ENCODE measurements at places on chromosomes 12 and 14.

DNA sequence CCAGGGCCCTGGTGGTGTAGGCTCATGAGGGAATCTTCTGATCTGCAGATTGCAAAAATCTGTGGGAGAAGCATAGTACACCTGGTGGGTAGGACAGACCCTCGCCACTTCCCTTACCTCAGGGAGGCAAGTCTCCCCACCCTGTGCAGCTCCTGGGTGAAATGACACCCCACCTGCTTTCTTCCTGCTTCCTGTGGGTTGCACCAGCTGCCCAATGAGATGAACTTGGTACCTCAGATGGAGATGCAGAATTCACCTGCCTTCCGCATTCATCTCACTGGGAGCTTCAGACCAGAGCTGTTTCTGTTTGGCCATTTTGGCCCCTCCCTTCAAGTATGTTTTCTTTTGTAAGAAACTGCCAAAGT, 4.7 kb downstream of the CLEC2D start:
- peak; percentile 47 for DNase-seq

- DNase-seq, result no peak
Measured at GRCh38 chr12:100295764-100296555, 29.0 kb downstream of the SCYL2 start.

DNA sequence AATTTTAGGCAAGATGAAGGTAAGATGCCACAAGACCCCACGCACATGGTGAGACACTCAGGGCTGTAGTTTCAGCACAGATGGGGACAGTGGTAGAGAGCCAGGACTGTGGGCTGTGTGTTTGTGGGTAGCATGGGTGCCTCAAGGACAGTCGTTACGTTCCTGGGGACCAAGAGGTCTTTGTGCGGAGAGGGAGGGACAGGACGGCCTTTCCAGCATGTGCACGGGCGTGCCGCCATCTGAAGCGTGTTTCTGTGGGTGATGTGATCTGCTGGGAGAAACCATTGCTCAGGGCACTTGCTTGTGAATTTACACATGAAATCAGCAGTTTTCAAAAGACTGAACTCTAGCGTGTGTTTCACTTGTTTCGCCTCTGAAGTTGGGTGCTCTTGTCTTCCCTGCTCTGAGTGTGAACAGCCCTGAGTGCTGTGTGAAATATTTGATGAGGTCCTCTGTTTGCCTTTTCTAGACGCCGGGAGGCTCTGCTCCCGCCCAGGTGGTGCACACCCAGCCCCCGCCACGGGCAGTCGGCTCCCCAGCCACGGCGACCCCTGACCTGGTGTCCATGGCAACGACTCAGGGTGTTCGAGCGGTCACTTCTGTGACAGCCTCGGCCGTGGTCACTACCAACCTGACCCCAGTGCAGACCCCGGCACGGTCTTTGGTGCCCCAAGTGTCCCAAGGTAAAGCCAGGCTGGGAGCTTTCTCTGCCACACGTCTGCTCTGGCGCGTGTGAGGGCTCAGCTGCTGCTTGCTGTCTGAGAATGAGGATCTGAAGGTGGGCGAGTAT, 82.3 kb downstream of the DDX51 start:
- DNase-seq, result no peak

- DNase-seq, result no peak
Measured at GRCh38 chr12:49609059-49609874, 3.8 kb upstream of the FAM186B start.

- no peak for DNase-seq
Measured at GRCh38 chr12:12210983-12211382, 55.9 kb downstream of the LRP6 start.

DNA sequence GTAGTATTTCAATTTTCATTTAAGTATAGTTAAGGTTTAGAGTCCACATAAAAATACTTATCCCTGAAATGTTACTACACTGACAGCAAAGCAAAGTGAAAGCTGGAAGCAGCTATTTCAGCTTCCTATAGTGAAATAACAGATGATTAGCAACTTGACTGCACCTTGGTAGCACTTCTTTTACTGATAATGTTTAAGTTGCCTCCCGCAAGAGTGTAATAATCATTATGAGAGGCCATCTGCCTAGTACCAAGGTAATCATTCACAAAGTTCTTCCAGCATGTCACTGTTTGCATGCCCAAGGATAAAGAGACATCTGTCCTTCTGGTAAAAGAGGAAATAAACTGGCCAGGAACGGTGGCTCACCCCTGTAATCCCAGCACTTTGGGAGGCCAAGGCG, 69.8 kb downstream of the LIN7A start:
- DNase-seq, result no peak

GRCh38 chr14:104576232-104576969, 3.2 kb upstream of the C14orf180 start:
- no peak for DNase-seq

GRCh38 chr12:3661028-3661427, 91.9 kb downstream of the CRACR2A start:
- no peak for DNase-seq

DNA sequence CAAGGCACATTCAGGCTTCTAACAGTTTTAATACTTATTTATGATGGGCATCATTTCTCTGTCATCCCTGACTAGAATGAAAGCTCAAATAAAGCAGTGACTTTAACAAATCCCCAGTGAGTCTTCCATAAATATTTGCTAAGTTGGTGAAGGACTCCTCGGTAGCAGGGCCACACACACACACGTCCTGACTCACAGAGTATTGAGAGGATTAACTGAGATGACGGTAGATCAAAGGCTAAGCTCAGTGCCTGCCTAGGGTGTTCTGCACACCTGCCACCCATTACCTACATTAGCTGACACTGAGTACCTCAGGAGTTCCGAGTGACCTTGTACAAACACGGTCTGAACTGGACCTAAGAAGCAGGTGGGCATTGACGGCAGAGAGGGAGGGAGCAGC, 197.3 kb upstream of the SFSWAP start:
- DNase-seq, result no peak

GRCh38 chr14:77885367-77885766, 85.5 kb downstream of the ADCK1 start:
- DNase-seq, result no peak

DNA sequence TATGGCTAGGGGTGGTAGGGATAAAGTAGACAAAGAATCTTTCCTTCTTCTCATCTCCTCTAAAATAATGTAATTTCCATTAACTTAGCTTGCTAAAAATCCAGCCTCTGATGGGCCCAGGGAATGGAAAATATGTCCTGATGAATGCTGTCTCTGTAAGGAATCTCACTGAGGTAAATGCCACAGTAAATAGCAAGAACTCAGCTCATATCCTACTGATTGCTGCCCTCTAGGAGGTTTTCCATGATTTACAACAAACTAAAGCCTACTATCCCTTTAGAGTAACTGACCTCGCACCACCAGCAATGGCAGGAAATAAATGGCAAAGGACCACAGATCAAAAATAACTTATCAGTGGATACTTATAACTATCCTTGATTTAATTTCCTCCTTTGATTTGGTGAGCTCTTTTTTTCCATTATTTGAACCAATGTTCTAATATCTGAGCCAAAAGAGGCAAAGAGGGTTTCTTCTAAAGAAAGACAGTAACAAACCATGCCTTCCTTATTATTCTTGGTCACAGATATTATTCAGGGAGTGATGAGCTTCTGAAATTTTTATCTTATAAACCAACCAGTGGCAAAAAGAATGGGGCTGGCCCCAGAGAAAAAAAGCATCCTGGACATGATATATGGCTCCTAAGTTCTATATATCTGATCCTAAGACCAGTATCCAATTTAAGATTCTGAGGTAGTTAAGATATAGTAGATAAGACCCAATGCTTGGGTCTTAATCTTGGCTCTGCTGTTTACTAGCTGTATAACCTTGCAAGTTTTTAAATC, 43.8 kb downstream of the SENP1 start:
- no peak for DNase-seq

DNA sequence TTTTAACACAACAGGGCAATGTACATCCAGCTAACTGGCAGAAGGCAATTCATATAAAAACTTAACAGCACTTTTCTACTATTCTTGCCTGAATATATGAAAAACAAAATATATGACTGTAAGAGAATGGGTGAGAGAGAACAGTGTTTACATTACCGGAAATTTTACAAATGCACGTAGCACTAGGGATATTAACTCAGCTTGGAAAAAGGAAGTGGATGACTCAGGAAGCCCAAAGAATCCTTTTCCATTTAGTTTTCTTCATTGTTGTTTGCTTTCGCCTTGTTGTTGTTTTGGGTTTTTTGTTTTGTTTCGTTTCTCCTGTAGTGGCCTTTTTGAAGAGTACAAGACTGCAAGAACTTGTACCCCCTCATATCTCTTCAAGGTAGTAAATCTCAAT, 295.5 kb downstream of the EGLN3 start:
- DNase-seq, result no peak

GRCh38 chr14:70836946-70837345, 27.6 kb upstream of the MAP3K9 start:
- no peak for DNase-seq

- no peak for DNase-seq
Measured at GRCh38 chr12:127650626-127651025, 616.3 kb upstream of the TMEM132C start.

DNA sequence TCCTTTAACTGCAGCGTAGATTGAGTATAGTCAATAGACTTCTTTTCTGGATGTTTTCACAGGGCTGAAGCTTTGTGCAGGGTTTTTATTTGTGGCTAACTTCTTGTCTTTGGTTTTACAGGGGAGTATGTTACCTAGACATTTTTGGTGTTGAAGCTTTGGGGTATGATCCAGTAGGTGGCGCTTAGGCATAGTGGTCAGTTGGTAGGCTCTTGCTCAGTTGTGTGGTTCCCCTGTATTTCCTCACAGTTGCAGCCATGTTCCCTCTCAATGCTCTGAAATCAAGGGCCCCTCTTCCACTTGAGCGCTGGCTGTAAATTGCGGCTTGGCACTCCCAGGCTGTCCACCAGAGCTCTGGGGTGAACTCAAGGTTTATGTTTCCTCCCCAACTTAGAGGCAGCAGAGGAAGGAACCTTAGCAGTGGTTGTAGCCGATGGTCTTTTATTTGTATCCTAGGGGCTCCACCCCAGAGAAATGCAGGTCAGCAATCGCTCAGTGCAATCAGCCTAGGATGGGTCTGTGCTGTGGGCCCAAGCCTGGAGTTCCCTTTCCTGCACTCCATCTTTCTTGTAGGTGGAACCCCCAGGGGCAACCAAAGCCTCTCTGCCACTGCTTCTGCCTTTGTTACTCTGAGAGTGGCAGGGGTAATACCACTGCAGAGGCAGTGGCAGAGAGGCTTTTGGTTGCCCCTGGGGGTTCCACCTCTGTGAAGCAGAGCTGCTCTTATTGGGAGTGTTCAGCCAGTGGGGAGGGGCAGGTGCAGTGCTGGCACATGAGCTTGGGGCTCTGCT, 55.1 kb downstream of the CMAS start:
- DNase-seq, result peak; percentile 63

DNA sequence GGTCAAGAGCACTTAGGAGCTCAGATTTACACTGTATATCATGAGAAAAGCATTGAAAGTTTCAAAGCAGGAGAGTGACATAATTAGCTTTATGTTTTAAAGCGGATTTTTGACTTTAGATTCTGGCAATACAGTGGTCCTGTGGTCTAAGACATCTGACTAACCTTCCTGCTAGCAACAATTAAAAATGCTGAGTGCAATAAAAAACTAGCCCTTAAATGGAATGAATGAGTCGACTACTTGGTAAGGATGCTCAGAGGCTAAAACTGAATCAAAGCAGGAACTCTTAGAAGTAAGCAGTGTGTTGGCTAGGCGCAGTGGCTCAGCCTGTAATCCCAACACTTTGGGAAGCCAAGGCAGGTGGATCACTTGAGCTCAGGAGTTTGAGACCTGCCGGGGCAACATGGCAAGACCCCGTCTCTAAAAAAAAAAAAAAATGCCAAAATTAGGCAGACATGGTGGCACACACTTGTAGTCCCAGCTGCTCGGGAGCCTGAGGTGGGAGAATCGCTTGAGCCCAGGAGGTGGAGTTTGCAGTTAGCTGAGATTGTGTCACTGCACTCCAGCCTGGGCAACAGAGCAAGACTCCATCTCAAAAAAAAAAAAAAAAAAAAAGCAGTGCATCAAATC, 18.9 kb downstream of the BICD1 start:
- no peak for DNase-seq

- no peak for DNase-seq
Measured at GRCh38 chr12:127745469-127746212, 521.3 kb upstream of the TMEM132C start.

- no peak for DNase-seq
Measured at GRCh38 chr14:94772548-94772947, 2.6 kb upstream of the GSC start.

DNA sequence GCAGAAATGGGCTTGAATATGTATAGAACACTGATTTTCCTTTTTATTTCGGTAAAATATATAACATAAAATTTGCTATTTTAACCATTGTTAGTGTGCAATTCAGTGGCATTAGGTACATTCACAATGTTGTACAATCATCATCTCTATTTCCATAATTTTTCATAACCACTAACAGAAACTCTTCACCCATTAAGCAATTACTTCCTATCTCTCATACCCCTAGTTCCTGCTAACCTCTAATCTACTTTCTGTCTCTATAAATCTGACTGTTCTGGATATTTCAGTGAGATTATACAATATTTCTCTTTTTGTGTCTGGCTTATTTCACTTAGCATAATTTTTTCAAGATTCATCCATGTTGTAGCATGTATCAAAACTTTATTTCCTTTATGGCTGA, 8.9 kb upstream of the RNF212B start:
- no peak for DNase-seq

- no peak for DNase-seq
Measured at GRCh38 chr14:34059925-34060650, 109.2 kb upstream of the EGLN3 start.

DNA sequence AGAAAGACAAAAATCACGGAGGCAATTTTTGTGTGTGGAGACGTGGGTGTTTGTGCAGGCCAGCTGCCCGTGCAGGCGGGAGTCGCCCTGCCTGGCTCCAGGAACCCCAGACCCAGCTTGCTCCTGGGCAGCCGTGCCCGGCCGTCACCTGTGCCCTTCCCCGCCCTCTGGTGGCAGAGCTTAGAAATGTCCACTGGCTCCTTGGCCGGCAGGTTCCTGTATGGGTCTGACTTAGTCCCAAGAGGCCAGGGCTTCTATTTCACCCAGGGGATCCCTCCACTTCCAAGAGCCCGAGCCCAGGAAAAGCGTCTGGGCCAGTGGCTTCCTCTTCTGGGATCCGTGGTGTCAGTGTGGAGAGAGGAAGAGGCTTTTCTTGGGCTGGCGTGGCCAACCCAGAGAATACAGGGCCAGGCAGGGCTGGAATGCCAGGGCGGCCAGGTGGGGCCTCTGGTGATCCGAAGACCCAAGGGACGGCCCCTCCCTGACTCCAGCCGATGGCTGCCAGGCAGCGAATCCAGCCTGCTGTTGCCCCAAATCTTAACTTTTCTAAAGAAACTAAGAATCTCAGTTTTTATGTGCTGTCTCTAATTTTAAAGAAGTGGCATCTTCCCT, 120.9 kb downstream of the TMEM132C start:
- peak; percentile 55 for DNase-seq

DNA sequence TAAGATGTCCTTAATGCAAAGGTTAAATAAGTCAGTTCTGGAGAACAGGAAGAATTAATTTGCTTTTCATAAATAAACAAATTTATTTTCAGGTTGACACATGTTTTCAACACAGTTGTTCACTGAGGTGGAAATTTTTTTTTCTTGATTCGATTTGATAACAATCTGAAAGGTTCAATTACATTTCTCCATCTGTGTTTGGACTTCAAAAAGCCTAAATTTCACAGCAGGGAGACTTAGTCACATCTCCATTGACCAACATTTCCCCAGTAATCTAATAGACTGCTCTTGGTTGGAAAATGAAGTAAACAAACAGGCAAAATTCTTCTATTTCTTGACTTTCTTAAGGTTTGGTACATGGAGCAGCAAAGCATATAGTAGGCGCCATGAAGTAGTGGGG, 134.9 kb upstream of the CPNE8 start:
- DNase-seq, result no peak
